Lung (tissue), 17 donors: ENCODE measurements at places on chromosomes 2 and 18. TPM values are rescaled to one million over a fixed set of nuclear protein-coding genes. Genes with fewer than 3 reads are reported as not detected.

EFR3B gene
- 1.7 TPM for polyA plus RNA-seq

REG3G gene
- polyA plus RNA-seq: not detected

MGAT4A gene
- 23.5 TPM for polyA plus RNA-seq

OR6B2 gene
- polyA plus RNA-seq: not detected

GMCL1 gene
- 8.1 TPM for polyA plus RNA-seq

FASTKD1 gene
- 38.1 TPM for polyA plus RNA-seq

ANKRD30BL gene
- polyA plus RNA-seq: not detected

HJURP gene
- polyA plus RNA-seq: 1.9 TPM

VWC2L gene
- 0.01 TPM for polyA plus RNA-seq

CLEC4F gene
- polyA plus RNA-seq: 0.39 TPM

EFEMP1 gene
- 112 TPM for polyA plus RNA-seq

PROKR1 gene
- polyA plus RNA-seq: 0.01 TPM

M1AP gene
- polyA plus RNA-seq: 1.2 TPM

SLC40A1 gene
- polyA plus RNA-seq: 50.2 TPM

SH3BP4 gene
- polyA plus RNA-seq: 15.8 TPM

DLGAP1 gene
- 0.54 TPM for polyA plus RNA-seq

CXCR1 gene
- polyA plus RNA-seq: 49.0 TPM

DYNAP gene
- not detected for polyA plus RNA-seq

POTEC gene
- polyA plus RNA-seq: not detected

SULT1C2 gene
- 1.7 TPM for polyA plus RNA-seq

BMP10 gene
- not detected for polyA plus RNA-seq

FN1 gene
- polyA plus RNA-seq: 339 TPM

POTEF gene
- polyA plus RNA-seq: not detected

RAB6C gene
- polyA plus RNA-seq: 0.02 TPM

REG1A gene
- polyA plus RNA-seq: 2.3 TPM

RAB6D gene
- polyA plus RNA-seq: not detected

PJVK gene
- polyA plus RNA-seq: 5.7 TPM

WDFY1 gene
- polyA plus RNA-seq: 14.5 TPM

VWA3B gene
- polyA plus RNA-seq: 3.5 TPM

HOXD8 gene
- polyA plus RNA-seq: 0.34 TPM

CMPK2 gene
- 11.8 TPM for polyA plus RNA-seq

ASNSD1 gene
- polyA plus RNA-seq: 28.7 TPM

IHH gene
- polyA plus RNA-seq: 0.55 TPM

COLEC11 gene
- polyA plus RNA-seq: 1.9 TPM

SPDYA gene
- 0.10 TPM for polyA plus RNA-seq

C2orf66 gene
- polyA plus RNA-seq: 0.02 TPM

CCT7 gene
- 193 TPM for polyA plus RNA-seq

CRACDL gene
- polyA plus RNA-seq: 8.9 TPM

MOGAT1 gene
- 0.08 TPM for polyA plus RNA-seq

DYSF gene
- polyA plus RNA-seq: 12.9 TPM

PLA2R1 gene
- polyA plus RNA-seq: 0.79 TPM

ALKAL2 gene
- polyA plus RNA-seq: 13.4 TPM

IL1F10 gene
- not detected for polyA plus RNA-seq

HOXD4 gene
- polyA plus RNA-seq: 0.12 TPM

ZC3H15 gene
- 43.7 TPM for polyA plus RNA-seq

VPS54 gene
- 13.1 TPM for polyA plus RNA-seq

GPR75 gene
- 0.72 TPM for polyA plus RNA-seq

CFAP221 gene
- 8.6 TPM for polyA plus RNA-seq

C2orf15 gene
- 2.7 TPM for polyA plus RNA-seq

CTDP1 gene
- 22.0 TPM for polyA plus RNA-seq

LIPG gene
- polyA plus RNA-seq: 93.9 TPM

IL36RN gene
- not detected for polyA plus RNA-seq

TCF7L1 gene
- 12.9 TPM for polyA plus RNA-seq

NYAP2 gene
- 0.20 TPM for polyA plus RNA-seq

RFTN2 gene
- polyA plus RNA-seq: 0.40 TPM

NOL4 gene
- polyA plus RNA-seq: 0.06 TPM
